ENCODE measurements at places on chromosomes 2 and 18.

- DNase-seq = no peak
Measured at GRCh38 chr18:54824761-54825160, 3.5 kb upstream of the RAB27B start.

DNA sequence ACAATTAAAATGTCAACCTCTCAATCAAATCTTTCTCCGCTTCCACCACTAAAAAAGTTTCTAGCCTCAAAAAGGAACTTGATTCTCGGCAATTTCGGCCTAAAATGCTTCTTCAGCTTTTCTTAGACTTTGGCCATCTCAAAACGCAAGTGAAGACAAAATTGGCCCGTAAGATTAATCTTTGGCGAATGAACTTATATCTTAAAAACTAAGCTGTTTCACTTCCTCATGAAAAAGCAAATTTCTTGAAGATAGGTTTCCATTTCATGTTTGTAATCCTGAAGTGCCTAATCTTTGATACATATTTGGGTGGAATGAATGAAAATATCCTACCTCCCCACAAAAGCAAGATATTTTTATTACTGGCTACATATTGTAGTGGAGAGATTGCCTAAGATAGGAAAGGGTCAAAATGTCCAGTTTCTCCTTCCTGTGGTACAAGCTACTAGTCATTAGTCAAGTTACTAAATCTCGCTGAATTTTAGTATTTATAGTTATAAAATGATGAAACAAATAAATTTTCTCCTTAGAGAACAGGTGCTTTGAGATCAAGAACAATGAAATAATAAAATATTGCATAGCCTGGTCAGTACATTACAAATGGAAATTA, 85.4 kb upstream of the ZEB2 start:
- DNase-seq = no peak

GRCh38 chr2:219433666-219434467, 776 bp upstream of the SPEG start:
- no peak for DNase-seq

GRCh38 chr2:8234253-8234652, 447.6 kb upstream of the ID2 start:
- DNase-seq = no peak

DNA sequence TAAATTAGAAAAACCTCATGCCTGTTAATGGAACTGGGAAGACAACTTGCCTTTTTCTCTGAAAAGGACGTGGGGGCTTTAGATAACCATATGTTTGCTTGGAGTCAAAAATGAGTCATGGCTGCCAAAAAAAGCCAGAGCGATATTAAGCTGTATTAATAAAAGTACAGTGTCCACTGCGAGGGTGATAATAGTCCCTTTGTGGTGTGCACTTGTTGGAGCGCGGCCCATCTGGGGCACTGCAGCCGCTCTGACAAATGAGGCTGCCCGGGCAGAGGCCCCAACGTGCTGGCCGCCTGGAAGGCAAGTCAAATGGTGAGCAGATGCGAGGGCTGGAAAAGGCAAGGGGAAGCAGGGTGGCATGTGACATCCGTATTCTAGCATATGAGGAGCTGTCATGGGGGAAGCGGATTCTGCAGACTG, 103.3 kb upstream of the NCK2 start:
- peak; percentile 63 for DNase-seq

DNA sequence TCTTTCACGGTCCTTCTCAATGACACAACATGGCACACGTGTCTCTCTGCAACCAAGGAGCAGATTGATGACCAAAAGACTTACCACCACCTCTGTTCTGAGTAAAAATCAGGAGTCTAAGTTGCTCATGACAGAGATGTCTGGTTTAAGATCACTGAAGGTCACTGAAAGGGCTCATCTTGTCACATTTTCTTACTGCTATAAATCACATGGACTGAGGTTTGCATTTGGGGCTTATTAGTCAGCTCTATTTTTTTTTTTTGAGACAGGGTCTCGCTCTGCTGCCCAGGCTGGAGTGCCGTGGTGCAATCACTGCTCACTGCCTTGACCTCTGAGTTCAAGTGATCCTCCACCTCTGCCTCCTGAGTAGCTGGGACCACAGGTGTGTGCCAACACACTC, 19.4 kb downstream of the CFLAR start:
- DNase-seq = no peak

- DNase-seq = no peak
Measured at GRCh38 chr18:32425466-32425865, 45.2 kb downstream of the GAREM1 start.

DNA sequence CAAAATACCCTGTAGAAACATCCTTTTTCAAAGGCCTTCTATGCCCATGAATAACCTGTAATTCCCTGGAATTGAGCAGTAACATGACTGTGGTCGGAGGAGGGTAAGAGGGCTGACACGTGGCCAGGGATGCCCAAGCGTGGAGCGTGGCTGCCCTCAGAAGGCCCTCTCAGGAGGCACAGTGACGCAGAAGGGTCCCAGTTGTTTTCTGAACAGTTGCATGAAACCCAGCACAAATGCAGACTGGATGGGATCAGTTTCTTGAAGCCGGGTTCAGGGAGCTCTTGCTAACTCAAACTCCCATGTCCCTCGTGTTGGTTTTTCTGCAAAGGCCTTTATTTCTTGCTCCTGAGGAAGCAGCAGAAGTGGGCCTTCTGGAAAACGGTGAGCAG, 237.0 kb downstream of the ALPK2 start:
- no peak for DNase-seq

All from hindlimb muscle (tissue), 1 donor.